ENCODE measurements at places on chromosomes 12 and 14.

DNA sequence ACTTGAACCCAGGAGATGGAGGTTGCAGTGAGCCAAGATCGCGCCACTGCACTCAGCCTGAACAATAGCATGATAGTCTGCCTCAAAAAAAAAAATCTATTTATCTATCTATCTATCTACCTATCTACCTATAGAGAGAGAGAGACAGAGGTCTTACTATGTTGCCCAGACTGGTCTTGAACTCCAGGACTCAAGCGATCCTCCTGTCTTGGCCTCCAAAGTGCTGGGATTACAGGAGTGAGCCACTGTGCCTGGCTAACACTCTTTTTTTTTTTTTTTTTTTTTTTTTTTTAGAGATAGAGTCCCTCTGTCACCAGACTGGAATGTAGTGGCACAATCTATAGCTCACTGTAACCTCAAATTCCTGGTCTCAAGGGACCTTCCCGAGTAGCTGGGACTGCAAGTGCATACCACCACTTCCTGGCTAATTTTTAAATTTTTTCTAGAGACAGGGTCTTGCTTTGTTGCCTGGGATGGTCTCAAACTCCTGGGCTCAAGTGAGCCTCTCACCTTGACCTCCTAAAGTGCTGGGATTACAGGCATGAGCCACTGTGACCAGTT, 1.9 kb downstream of the FAM186A start:
- DNase-seq, result no peak

- no peak for DNase-seq
These were observed 124.4 kb downstream of the DAD1 start for GRCh38 chr14:22464422-22465142.

DNA sequence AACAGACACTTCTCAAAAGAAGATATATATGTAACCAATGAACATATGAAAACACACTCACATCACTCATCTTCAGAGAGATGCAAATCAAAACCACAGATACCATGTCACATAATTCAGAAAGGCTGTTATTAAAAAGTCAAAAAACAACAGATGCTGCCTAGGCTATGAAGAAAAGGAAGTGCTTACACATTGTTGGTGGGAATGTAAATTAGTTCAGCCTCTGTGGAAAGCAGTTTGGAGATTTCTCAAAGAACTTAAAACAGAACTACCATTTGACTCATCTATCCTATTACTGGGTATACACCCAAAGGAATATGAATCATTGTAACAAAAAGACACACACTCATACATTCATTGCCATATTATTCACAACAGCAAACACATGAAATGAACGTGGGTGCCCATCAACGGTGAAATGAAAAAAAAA, 35.1 kb downstream of the EIF2S3B start:
- DNase-seq, result no peak

DNA sequence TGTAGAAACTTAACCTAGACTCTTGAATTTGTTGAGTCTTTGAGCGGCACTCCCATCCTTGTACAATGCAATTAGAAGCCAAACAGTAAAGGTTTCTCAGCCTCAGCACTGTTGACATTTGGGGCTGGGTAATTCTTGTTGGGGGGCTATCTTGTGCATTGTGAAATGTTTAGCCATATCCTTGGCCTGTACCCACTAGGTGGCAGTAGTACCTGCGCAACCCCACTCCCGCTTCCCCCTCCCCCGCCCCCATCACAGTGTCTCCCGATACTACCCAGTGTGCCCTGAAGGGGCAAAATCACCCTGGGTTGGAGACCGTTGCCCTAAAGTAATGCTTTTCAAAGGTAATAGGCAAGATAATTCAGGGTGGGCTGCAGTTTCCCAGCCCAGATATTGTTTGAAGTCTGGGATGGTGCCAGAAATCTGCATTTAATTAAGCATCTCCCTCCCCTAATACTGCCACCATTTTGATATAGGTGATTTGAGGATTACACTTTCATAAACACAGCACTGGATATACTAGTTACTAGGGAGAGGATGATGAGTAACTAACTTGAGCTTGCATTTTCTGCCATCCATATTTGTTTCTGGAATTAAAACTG, 1.8 kb downstream of the COX6A1 start:
- peak; percentile 67 for DNase-seq

- DNase-seq, result no peak
These were observed 228.0 kb downstream of the NELL2 start for GRCh38 chr12:44647917-44648690.

GRCh38 chr14:92659765-92660561, 88.5 kb downstream of the LGMN start:
- DNase-seq, result no peak

DNA sequence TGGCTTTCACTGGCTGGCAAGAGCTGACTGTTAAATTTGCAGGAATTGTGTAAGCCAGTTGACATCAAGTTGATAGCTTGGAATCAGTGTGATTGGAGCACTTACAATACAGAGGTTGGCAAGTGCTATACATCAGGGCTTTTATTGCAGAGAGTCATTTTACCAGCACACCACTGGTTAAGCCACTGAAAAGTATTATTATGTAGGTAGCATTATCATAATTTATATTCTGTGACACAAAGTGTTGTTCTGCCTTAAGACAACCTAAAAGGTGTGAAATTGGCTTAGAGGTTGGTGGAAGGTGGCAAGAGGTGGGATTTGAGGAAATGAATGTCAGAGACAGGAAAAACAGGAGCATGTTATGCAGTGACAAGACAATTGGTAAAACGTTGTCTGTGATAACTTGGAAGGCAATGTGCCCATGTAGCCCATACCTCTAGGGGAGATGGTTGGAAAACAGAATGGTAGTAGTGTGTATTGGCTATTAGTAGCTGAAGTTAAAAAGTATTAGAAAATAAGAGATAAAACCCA, 172.9 kb upstream of the PRICKLE1 start:
- no peak for DNase-seq

- DNase-seq, result no peak
These were observed 90.8 kb downstream of the LIN7A start for GRCh38 chr12:80846952-80847351.

DNA sequence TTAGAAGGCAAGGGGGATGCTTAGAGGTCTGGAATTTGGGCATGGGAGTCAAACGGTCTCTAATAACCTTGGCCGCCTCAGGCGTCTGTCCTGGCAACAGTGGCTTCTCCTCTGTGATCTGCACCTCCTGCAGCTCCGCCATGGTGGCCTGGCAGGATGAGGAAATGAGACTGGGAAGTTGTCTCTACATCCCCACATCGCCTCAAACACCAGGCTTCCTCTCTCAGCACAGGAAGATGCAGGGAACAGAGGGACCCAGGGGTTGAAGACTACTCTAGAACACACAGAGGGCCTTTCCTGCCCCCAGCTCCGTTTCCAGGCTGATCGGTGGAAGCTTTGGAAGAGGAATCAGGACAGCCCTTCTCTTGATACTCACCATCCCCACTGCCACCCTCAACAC, 1.7 kb downstream of the NDRG2 start:
- DNase-seq, result no peak

DNA sequence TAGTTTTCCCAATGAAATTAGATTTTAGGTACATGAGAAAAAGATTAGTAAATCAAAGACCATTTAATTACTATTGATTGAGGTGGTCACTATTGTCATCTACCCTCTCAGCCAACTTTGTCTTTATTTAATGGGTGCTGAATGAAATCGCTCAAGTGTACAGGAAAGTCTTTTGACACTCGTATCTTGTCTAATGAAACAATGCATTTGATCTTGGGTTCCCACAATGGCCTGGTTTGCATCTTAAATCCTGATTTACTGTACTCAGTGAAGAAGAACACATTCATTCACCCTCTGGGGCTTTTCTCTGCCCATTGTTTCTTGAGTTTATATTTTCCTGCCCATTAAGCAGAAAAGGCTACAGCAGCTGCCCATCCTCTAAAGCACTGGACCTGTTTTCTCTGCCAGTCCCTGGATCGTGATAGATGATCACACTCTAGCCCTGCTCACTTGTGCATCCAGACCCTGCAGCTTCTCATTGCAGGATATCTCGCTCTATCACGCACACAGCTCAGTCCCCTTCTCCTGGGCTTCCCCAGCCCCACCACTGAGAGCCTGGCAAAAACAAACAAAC, 1369.3 kb downstream of the AACS start:
- DNase-seq, result no peak

DNA sequence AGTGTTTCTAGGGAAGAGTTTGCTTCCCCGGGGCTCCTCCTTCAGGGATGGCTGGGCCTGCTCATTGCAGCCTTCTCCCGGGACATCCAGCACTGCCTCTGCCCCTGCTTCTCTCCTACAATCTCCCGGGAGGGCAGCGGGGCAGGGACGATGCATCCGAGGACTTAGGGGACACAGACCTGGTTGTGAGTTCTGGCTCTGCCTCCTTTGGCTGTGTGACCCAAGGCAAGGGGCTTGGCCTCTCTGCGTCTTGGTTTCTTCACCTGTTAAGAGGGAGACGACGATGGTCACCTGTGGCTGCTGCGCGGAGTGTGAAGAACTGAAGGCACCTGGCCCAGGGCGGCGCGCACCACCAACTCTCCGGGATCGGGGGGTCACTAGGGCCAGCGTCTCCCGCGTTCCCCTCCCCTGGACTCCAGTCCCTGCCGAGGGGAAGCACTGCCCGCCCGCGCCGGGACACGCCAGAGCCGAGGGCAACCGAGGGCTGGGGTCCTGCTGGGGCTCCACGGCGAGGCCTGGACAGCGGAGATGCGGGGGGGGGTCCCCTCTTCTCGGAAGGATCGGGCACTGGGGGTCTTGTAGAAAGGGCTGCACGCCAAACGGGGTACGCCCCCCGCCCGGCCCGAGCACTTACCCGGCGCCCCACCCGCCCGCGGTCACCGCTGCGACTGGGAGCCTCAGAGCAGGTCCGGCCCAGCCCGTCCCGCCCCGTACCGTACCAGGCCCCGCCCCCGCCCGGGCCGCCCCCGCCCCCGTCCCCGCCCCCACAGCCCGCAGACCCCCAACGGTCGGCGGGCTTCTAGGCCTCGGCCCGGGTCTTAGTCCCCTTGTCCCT, at the start of gene HVCN1:
TSS of gene HVCN1 (minus strand) at position 670 of the 835 bp plus-strand sequence. CDS start 5,870 bp downstream, outside the sequence.
- DNase-seq, result peak; percentile 29

DNA sequence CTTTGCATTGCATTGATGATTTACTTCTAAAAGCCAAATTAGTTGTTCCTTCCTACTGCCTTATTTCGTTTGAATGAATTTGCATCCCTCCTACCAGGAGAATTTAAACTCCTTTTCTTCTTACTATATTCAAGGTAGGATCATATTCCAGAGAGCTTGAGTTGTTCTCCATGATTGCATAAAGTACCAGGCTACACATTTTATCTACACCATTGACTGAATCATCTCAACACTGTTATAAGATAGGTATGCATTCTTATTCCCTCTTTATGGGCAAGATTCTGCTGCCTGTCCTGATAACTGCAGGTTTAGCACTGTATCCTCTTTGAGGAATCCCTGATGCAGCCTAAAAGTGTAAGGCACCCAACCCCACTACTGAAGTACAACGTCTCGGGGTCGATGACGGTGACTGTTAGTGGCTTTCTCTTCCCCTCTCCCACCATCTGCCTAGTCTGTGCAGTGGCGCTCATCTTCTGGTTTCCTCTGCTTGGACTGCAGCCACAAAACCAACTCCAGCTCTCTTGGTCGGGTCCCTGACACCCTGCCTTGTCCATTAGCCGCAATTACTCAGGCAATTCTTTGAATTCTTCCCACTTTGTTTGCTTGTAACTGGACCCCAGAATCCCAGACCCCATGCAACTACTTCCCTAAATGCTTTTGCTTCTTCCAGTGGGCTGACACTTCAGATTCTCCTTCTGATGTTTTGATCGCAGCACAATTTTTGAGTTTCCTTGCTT, 44.4 kb upstream of the STXBP6 start:
- DNase-seq, result no peak

DNA sequence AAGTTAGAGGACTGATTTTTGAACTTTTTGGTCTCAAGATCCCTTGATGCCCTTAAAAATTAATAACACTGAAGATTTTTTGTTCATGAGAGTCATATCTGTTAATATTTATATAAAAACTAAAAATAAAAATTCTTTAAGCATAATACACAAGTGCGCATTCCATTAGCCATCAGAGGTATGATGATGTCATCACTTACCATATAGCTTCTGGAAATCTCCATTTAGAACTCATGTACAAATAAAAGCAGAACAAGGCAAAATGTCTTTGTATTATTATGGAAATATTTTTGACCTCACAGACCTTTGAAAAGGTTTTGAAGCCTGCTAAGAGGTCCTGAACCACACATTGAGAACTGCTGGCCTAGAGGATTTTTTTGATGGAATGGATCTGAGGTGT, 214.4 kb upstream of the GARIN6 start:
- DNase-seq, result no peak

DNA sequence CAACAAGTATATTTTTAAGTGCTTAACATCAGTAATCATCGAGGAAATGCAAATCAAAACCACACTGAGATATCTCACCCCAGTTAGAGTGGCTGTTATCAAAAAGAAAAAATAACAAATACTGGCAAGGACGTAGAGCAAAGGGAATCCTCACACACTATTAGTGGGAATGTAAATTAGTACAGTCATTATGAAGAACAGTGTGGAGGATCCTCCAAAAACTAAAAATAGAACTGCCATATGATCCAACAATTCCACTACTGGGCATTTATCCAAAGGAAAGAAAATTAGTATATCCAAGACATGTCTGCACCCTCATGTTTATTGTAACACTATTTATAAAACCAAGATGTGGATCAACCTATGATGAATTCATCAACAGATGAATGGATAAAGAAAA, 149.0 kb upstream of the PWP1 start:
- DNase-seq, result no peak

DNA sequence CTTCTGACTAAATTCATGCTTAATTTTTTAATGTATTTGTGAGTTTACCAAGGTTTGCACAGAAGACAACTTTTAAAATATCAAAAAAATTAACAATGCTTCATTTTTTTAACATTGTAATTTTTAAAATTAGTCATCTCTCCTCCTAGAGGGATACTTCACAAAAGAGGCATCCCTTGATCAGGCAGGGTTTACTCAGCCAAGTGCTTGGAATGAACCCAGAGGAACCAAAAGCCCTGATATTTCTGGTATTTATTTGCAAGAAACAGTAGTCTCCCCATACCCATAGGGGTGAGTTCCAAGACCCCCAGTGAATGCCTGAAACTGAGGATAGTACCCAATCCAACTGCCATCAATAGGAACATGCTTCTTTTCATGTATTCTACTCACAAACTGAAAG, 52.5 kb downstream of the GARIN6 start:
- DNase-seq, result no peak

GRCh38 chr12:7130701-7131501, 730 bp downstream of the CLSTN3 start:
- peak; percentile 74 for DNase-seq

GRCh38 chr12:69112616-69113015, 126.8 kb upstream of the CPSF6 start:
- DNase-seq, result no peak

GRCh38 chr12:131990066-131990979, 40.6 kb downstream of the EP400 start:
- DNase-seq, result no peak

All from glutamatergic neuron (in vitro differentiated cells).